Stomach (tissue), 19 donors: ENCODE measurements at places on chromosomes 3 and 15. TPM values are rescaled to one million over a fixed set of nuclear protein-coding genes. Genes with fewer than 3 reads are reported as not detected.

- peaks cover 11% of the 10 kb centered on the region for H3K4me1 ChIP-seq
- H3K4me3 ChIP-seq: no peak overlapping the region
- DNase-seq: no peak
- no peaks in the 10 kb centered on the region for H3K27me3 ChIP-seq
- H3K36me3 ChIP-seq: no peaks in the 10 kb centered on the region
Measured at GRCh38 chr3:141094790-141095545, 43.8 kb downstream of the SPSB4 start.

GRCh38 chr3:183349421-183350157, 78.8 kb downstream of the MCF2L2 start:
- H3K4me3 ChIP-seq: no peak overlapping the region
- H3K4me1 ChIP-seq: no peaks in the 10 kb centered on the region
- H3K27me3 ChIP-seq: no peaks in the 10 kb centered on the region
- DNase-seq: peak; percentile 46

GRCh38 chr3:195416795-195417194, 26.0 kb downstream of the ACAP2 start:
- H3K27ac ChIP-seq: no peak overlapping the region
- H3K4me1 ChIP-seq: no peaks in the 10 kb centered on the region
- DNase-seq: no peak
- H3K36me3 ChIP-seq: no peaks in the 10 kb centered on the region
- no peak overlapping the region for H3K4me3 ChIP-seq

- H3K4me1 ChIP-seq: no peaks in the 10 kb centered on the region
- no peaks in the 10 kb centered on the region for H3K36me3 ChIP-seq
- H3K4me3 ChIP-seq: no peak overlapping the region
- no peak for DNase-seq
Measured at GRCh38 chr3:94226078-94226477, 163.2 kb downstream of the NSUN3 start.

The PRR20G gene
- total RNA-seq: not detected

DNA sequence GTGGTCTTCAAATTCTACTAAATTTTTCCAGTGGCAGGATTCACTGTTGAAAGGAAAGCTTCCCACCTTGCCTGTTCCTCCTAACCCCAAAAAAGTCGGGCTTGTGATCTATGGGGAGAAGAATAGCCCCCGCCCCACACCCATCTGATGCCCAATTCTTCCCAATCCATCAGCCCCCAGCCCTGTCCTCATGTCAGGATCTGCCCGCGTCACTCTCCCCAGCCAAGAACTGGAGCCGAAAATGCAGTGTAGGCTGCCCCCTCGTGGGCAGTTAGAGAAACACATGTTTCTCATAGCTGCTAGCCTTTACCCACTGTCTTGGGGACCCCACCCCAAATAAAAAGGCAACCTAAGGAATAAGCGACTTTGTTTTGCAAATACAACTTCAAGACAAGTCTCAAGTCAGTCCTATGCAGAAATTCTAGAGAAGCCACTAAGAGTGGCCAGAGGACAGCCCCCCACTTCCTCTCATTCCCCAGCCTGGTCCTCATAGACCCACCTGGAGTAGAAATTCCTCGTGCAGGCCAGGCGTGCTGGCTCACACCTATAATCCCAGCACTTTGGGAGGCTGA, 13.0 kb upstream of the CSK start:
- peak; percentile 75 for DNase-seq
- no peaks in the 10 kb centered on the region for H3K27me3 ChIP-seq
- no peak overlapping the region for H3K27ac ChIP-seq

DNA sequence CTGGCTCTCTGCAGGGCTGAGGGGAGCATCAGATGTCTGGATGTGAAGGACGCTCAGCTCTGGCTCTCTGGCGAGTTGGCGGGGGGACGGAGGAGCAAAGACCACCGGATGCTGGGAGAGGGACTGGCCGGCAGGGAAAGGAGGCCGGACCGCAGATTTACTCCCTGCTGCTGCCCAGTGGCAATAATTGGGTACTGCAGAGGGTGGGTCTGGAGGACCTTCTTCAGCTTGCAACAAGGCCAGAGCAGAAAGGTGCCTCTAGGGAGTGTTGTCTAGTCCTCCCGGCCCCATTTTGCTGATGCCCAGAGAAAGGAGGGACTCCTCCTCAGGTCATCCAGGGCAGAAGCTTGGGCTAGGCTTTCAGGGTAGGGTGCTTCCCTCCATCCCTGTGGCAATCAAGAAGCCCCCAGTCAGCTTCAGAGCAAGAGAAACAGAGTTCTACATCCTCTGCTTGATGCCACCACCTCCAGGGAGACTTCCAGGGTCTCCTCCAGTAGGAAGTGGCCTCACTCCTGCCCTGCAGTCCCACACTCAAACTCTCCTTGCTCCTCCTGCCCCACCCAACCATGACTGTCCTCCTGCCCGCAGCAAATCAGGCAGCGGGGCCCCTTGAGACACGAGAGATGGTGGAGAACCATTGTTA, 20.3 kb upstream of the CSPG4 start:
- H3K27me3 ChIP-seq: peaks cover 4% of the 10 kb centered on the region
- peak; percentile 90 for DNase-seq
- no peaks in the 10 kb centered on the region for H3K36me3 ChIP-seq
- H3K4me1 ChIP-seq: peaks cover 9% of the 10 kb centered on the region

The SNRPN gene
- total RNA-seq: 161 TPM

The C3orf22 gene
- not detected for total RNA-seq

GRCh38 chr15:101115786-101116680, 135.8 kb downstream of the CHSY1 start:
- H3K4me3 ChIP-seq: no peak overlapping the region
- peaks cover 5% of the 10 kb centered on the region for H3K4me1 ChIP-seq
- no peaks in the 10 kb centered on the region for H3K36me3 ChIP-seq

DNA sequence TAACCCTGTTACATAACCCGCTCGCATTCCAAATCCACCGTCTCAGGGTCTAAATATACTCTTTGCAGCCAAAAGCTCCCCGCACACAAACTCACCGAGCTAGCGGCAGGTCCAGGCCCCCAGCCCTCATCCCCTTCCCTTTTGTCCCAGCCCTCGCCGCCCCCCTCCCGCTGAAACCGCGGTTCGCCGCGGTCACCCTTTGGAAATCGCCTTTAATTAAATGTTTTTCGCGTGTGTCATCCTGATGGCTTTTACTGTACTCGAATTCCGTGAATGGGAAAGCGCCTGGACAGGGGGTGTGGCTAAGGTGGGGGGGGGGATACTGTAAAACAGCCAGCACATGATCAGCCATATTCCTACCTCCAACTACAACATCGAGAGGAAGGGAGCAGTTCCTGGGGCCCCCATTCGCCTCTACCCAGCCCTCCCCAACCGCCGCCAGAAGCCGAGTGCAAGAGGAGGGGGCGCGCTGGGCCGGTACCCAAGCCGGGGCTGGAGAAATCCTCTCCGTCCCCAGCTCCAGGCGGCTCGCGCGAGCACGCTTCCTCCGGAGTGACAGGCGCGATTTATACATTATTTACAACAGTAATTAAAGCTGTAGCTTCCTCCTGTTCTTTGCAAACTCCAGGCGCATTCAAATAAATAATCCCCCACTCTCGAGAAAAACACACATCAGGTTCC, 1.7 kb downstream of the RORA start:
- peak overlapping the region; percentile 60 for H3K4me3 ChIP-seq
- H3K36me3 ChIP-seq: no peaks in the 10 kb centered on the region
- peaks cover 33% of the 10 kb centered on the region for H3K4me1 ChIP-seq
- DNase-seq: peak; percentile 75

DNA sequence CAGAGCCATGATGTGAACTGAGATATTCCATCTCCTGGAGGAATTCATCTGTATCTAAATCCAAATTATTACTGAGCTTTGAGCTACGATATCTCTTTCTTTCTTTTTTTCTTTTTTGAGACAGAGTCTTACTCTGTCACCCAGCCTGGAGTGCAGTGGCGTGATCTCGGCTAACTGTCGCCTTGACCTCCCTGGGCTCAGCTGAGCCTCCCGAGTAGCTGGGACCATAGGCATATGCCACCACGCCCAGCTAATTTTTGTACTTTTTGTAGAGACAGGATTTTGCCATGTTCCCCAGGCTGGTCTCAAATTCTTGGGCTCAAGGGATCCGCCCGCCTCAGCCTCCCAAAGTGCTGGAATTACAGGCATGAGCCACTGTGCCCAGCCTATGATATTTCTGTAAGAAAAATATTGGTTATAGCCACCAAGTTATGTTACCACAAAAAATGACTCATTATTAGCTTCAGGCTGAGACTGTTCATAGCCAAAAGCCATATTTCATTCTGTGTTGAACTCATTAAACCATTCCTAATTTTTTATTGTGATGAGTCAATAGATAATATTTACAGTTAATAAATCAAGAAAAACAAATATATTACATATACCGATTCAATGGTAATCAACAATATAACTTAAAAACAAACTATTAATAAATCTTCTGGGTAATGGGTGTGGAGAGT, 27.1 kb upstream of the SLC30A4 start:
- H3K4me3 ChIP-seq: no peak overlapping the region
- no peak for DNase-seq
- no peak overlapping the region for H3K27ac ChIP-seq
- no peaks in the 10 kb centered on the region for H3K27me3 ChIP-seq
- no peaks in the 10 kb centered on the region for H3K36me3 ChIP-seq
- H3K4me1 ChIP-seq: no peaks in the 10 kb centered on the region

GRCh38 chr15:94293411-94294402, 62.3 kb downstream of the MCTP2 start:
- H3K36me3 ChIP-seq: no peaks in the 10 kb centered on the region
- peak overlapping the region; percentile 59 for H3K27ac ChIP-seq
- H3K27me3 ChIP-seq: no peaks in the 10 kb centered on the region
- no peaks in the 10 kb centered on the region for H3K4me1 ChIP-seq
- no peak overlapping the region for H3K4me3 ChIP-seq

DNA sequence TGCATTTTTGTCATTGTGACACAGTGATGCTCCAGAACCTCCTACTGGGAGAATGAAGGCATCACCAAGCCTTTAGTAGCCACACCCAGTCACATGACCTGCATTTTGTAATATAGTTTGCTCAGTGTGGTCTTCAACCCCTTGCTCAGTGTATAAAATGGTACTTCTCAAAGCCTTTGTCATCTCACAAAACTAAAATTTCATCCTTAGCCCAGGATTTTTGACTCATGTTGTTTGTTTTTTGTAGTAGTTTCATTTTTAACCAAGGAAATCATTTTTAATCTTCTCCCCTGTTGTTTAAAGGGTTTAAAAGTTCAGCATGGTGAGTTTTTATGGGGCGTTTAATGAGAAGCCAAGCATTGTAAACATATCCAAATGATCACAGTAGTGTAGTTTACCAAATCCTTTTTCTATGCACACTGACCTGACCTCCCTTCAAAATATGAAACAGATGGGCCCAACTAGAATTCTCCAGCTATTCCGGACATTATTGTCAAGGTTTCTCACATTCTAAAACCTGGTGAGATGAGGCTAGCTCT, 123.5 kb upstream of the IL12A start:
- no peaks in the 10 kb centered on the region for H3K27me3 ChIP-seq
- H3K27ac ChIP-seq: peak overlapping the region; percentile 66
- H3K4me1 ChIP-seq: peaks cover 7% of the 10 kb centered on the region
- no peaks in the 10 kb centered on the region for H3K36me3 ChIP-seq

The NRG4 gene
- 16.4 TPM for total RNA-seq

The UBAP1L gene
- not detected for total RNA-seq

GRCh38 chr3:130490241-130490640, 26.7 kb upstream of the COL6A6 start:
- no peaks in the 10 kb centered on the region for H3K36me3 ChIP-seq
- H3K4me3 ChIP-seq: no peak overlapping the region
- H3K27ac ChIP-seq: no peak overlapping the region
- H3K27me3 ChIP-seq: no peaks in the 10 kb centered on the region

The PLA2G4E gene
- total RNA-seq: not detected

GRCh38 chr15:36050899-36051298, 504.9 kb upstream of the DPH6 start:
- no peaks in the 10 kb centered on the region for H3K27me3 ChIP-seq
- H3K36me3 ChIP-seq: no peaks in the 10 kb centered on the region
- no peak for DNase-seq
- no peaks in the 10 kb centered on the region for H3K4me1 ChIP-seq
- H3K4me3 ChIP-seq: no peak overlapping the region

GRCh38 chr15:95604634-95605036, 725.9 kb upstream of the NR2F2 start:
- H3K27me3 ChIP-seq: no peaks in the 10 kb centered on the region
- DNase-seq: peak; percentile 83
- no peak overlapping the region for H3K27ac ChIP-seq
- peaks cover 5% of the 10 kb centered on the region for H3K4me1 ChIP-seq

DNA sequence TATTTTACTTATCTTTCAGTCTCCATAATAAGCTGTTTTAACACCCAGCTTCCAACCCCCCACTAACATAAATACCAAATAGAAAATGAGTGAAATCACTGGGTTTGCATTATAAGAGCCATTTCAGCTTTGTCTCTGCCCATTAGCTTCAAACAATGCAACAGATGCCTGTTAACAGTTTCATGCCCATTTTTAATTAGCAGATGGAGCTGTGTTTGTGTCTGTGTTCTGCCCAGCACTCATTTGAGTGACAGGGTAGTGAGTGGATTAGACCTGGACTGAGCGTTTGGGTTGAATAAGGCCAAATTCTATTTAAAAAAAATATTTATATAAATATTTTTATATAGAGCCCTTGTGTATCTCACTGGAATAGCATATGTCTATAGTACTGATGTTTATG, 7.4 kb downstream of the RAB8B start:
- no peak overlapping the region for H3K4me3 ChIP-seq
- no peak for DNase-seq
- H3K36me3 ChIP-seq: no peaks in the 10 kb centered on the region
- H3K27me3 ChIP-seq: no peaks in the 10 kb centered on the region
- H3K4me1 ChIP-seq: peaks cover 66% of the 10 kb centered on the region

DNA sequence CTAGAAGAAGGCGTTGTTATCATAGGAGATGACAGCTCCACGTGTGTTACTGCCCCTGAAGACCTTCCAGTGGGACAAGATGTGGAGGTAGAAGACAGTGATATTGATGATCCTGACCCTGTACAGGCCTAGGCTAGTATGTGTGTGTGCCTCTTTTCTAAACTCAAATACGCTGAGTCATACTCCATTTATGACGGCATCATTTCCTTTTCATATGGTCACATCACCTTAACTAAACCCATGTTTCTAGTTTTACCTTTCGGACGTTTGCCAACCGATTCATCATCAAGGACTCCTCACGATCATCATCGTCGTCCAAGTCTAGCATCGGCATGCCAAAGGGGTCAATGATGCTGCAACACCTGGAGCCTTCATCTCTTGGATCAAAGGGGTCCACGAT, 149.0 kb downstream of the CBLB start:
- no peak overlapping the region for H3K27ac ChIP-seq
- H3K4me1 ChIP-seq: no peaks in the 10 kb centered on the region
- no peak for DNase-seq
- peaks cover 41% of the 10 kb centered on the region for H3K36me3 ChIP-seq
- H3K4me3 ChIP-seq: no peak overlapping the region

- no peaks in the 10 kb centered on the region for H3K27me3 ChIP-seq
- no peak overlapping the region for H3K4me3 ChIP-seq
- peaks cover 76% of the 10 kb centered on the region for H3K36me3 ChIP-seq
- peak overlapping the region; percentile 1 for H3K27ac ChIP-seq
- peaks cover 32% of the 10 kb centered on the region for H3K4me1 ChIP-seq
Measured at GRCh38 chr15:74027688-74028087, 33.2 kb downstream of the PML start.
